ENCODE measurements at places on chromosomes 11 and 22. TPM values are rescaled to one million over a fixed set of nuclear protein-coding genes. Genes with fewer than 3 reads are reported as not detected.

PDGFD gene
- 73.8 TPM for total RNA-seq

FOLR2 gene
- total RNA-seq: not detected

FERMT3 gene
- total RNA-seq: 13.7 TPM

OR6T1 gene
- not detected for total RNA-seq

SERHL2 gene
- total RNA-seq: 3.6 TPM

ASRGL1 gene
- 0.44 TPM for total RNA-seq

TOLLIP gene
- total RNA-seq: 32.1 TPM

TPBGL gene
- 1.8 TPM for total RNA-seq

CRYBA4 gene
- total RNA-seq: not detected

TRIM48 gene
- not detected for total RNA-seq

ZNF214 gene
- total RNA-seq: 1.00 TPM

Data from cardiac ventricle fibroblast (primary cell).